ENCODE measurements at places on chromosomes 16 and 17.

- no peak for DNase-seq
Observed at GRCh38 chr17:67164302-67164701, 80.7 kb downstream of the HELZ start.

DNA sequence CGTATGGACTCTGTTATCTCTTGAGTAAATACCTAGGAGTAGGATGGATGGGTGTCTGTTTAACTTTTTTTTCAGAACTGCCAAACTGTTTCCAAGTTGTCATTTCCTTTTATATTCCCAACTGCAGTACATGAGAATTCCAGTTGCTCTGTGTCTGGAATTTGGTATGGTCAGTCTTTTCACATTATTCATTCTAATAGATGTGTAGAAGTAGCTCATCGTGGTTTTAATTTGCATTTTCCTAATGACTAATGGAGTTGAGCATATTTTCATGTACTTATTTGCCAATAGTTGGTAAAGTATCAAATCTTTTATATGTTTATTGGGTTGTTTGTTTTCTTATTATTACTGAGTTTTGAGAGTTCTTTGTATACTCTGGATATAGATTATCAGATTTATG lies 27.0 kb downstream of the MRTFB start:
- DNase-seq = no peak

DNA sequence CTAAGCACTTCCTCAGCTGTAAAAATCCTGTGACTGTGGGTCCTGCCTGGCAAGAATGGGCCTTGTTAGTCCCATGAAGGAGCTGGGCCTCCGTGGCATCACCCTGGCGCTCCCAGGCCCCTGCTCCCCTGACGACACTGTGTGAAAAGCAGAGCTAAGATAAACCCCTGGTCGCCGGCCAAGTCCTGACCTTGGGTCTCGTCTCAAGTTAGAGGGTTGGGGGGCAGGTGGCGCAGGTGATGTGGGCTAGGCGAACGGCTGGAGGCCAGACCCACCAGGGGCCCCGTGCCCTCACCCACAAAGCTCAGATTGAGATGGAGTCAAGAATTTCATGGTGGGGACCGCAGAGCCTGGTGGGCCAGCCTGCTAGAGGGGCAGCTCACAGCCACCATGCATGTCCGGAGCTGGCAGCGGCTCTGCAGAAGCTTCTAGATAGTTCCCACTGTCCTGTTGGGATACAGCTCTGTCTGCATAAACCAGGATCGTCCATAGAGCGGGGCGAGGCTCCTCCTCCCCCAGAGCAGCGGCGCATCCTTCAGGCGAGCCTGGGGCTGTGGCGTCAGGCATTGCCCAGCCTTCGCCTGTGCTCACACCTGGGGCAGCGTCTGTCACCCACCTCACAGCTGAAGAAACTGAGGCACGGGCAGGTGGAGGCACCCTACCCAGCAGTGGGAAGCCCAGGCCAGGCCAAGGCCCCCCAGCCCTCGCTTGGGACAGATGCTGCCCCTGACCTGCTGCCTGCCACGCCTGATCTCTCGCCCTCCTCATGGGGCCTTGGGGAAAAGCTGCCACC lies 12.0 kb downstream of the CYBC1 start:
- no peak for DNase-seq

- no peak for DNase-seq
Observed at GRCh38 chr17:76434870-76435269, 18.1 kb downstream of the UBE2O start.

DNA sequence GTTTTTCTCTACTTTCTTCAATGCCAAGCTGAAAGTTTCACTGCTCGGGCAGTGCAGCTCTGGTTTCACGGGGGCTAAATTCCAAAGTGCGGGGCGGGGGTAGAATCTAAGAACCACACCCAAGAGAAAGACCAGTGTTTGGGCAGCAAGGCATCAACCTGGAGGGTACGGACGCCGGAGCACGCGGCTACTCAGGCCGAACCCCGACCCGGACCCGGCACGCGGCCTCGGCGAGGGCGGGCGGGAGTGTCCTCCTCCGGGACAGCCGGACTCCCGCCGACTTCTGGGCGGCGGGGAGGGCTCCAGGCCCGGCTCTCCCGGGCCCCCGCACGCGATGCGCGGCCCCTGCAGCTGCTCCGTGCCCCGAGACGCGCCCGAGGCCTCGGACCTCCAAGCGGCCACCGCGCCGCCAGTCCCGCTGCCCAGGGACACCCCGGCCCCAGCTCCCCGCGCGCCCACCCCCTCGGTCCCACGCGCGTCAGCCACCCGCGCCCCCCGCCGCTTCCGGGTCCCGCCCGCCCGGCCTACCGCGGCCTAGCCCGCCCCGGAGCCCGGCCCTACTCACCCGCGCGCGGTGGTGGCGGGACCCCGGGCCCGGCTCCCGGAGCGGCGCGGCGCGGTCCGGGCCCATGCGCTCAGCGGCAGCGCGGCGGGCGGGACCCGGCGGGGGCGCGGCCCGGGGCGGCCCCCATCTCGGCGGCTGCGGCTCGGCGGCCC lies 561 bp downstream of the AXIN1 start:
- no peak for DNase-seq

DNA sequence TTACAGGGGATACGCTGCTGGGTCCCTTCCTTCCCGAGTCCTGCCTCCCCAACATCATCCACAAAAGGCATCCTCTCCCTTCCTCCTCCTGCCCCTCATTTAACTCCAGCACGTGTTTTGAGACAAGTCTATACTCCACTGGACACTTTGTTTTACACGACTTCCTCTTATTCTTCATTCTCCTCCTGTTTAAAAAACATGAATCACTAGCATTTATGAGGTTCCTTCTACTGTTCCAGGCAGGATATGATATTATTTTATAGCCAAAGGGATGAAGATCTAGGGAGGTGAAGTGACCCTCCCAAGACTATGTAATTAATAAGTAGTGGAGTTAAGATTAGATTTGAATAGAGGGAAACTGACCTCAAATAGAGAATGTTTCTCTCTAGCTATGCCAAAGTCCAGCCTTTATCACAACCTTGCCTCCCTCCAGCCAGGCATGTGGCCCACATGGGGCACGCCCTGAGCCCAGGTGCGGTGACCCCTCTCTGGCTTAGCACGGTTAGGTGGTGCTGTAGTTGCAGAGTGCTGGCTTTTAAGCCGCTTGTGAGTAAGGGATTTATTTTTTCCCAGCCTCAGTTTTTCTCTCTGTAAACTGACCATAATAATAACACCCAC lies 1.3 kb upstream of the HSD17B2 start:
- no peak for DNase-seq

DNA sequence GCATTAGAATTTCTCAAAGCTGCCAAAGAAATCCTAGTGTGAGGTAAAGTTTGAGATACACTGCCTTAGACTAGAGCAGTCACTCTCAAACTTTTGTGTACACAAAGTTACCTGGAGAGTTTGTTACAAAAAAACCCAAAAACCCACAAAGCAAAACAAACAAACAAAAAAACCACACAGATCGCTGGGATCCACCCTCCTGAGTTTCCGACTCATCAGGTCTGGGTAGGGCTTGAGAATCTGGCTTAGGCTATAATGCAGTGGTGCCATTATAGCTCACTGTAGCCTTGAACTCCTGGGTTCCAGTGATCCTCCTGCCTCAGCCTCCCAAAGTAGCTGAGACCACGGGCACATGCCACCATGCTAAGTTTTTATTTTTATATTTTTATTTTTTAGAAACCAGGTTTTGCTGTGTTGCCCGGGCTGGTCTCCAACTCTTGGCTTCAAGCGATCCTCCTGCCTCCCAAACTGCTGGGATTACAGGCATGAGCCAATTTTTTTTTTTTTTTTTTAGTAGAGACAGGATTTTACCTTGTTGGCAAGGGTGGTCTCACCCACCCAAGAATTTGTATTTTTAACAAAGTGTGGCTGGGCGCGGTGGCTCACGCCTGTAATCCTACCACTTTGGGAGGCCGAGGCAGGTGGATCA lies 22.3 kb upstream of the SMG1 start:
- DNase-seq = no peak

DNA sequence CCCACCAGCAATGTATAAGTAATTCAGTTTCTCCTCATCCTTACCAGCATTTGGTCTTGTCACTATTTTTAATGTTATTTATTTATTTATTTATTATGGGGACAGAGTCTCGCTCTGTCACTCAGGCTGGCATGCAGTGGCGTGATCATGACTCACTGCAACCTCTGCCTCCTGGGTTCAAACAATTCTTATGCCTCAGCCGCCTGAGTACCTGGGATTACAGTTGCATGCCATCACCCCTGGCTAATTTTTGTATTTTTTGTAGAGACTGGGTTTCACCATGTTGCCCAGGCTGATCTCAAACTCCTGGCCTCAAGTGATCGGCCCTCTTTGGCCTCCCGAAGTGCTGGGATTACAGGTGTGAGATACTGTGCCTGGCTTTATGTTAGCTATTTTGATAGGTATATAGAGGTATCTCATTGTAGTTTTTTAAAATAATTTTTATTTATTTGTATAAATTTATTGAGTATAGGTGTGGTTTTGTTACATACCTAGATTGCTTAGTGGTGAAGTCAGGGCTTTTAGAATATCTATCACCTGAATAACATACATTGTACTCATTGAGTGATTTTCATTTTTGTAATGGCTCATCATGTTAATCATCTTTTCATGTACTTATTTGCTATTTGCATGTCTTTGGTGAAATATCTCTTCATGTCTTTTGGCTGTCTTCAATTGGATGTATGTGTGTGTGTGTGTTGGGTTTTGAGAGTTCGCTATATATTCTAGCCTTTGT lies 53.3 kb downstream of the TANC2 start:
- DNase-seq = no peak

GRCh38 chr16:77937473-77938149 lies 84.7 kb upstream of the CLEC3A start:
- no peak for DNase-seq

DNA sequence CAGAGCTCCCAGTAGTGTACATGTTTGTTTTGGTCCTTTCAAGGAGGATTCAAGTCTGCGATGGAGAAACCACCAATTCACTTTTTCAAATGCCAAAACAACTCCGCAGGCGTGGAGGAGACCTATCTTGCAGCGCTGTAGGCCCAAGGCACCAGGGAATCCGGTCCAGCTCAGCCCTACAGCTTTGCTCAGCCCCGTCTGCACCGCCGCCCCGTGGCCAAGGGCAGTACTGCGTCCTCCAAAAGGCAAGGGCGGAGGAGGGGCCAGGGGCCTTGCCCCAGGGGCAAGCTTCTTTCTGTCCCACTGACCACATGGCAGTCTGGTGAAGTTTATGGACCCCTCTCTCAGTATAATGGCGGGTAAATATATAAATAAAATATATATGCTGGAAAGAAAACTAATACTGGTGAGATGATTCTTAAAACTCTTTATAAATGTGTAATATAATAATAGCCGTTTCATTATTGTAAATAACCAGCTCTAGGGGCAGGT lies 709 bp upstream of the CD300LG start:
- peak; percentile 65 for DNase-seq

GRCh38 chr17:35088356-35088880 lies 24.9 kb upstream of the RFFL start:
- peak; percentile 42 for DNase-seq

DNA sequence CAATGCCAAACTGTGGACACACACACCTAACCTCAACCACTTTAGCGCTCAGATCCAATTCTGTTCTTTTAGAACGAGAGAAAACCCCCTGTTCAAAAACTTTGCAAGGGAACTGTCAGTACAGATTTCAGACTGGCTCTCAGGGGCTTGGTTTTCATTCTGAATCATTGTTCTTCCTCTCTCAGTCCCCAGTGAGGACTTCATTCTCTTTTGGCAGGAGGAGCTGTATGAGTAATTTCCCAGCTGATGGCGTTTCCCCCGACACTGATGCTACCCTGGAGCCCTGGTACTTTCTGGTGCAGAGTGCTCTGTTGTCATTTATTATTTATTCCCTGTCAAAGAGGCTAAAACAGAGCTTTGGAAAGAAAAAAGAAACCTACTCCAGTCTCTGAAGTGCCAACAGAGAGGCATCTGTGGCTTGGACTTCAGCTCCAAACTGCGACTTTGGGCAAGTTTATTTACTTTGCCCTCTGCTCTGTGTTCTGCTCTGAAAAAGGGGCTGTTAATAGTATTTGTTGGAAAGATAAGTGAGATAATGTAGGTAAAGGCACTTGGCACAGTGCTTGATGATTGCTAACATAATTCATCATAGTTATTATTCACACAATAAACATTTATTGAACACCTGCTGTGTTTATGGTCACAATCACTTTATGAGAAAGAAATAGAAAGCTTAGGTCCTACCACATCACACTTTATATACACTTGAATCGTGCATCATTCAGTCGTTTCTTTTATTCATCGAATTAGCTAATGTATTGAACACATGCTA lies 28.3 kb downstream of the ETV4 start:
- no peak for DNase-seq

DNA sequence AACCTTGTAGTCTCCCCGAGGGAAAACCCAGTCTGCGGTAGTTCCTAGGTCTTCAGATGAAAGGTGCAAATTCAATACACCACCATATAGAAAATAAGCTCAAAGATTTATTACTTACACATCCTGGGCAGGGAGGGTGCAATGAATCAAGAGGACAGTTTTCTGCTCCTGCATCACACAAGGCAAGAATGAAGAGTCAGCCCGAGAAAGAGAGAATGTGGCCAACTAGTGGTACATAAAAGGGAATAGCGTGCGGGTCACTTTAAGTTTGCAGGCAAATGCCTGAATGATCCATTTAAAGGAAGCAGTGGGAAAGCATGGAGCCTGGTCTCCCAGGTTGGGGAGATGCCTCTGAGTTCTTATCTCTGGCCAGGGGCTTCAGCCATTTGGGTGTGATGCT lies 403.4 kb downstream of the GRIN2A start:
- no peak for DNase-seq

- peak; percentile 47 for DNase-seq
Observed at GRCh38 chr16:75402821-75403475, 30.4 kb downstream of the CFDP1 start.

DNA sequence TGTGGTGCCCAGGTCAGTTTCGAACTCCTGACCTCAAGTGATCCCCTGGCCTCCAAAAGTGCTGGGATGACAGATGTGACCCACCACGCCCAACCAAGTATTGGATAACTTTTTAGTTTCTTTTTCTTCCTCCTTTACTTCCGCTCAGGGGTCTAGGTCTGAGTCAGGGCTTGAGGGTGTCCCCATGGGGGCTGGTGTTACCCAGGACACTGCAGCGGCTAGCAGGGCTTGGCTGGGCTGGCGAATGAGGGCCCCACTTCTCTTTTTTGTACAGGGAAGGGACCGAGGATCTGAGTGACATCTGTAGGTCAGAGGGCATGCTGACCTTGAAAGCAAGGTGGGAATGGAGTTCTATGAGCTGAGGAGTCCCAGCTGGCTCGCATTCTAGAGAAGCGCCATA lies 24.9 kb downstream of the RAB11FIP3 start:
- no peak for DNase-seq

GRCh38 chr16:4426021-4426684 lies 485 bp downstream of the DNAJA3 start:
- DNase-seq = no peak

GRCh38 chr17:21024024-21024423 lies 18.8 kb downstream of the USP22 start:
- DNase-seq = no peak

GRCh38 chr17:44492706-44493272 lies 10.4 kb downstream of the GPATCH8 start:
- DNase-seq = no peak

All from CD4-positive, alpha-beta T cell treated with Interleukin-4 for 1 hour (primary cell).